ENCODE measurements at places on chromosomes 16 and 17. TPM values are rescaled to one million over a fixed set of nuclear protein-coding genes. Genes with fewer than 3 reads are reported as not detected.

DNA sequence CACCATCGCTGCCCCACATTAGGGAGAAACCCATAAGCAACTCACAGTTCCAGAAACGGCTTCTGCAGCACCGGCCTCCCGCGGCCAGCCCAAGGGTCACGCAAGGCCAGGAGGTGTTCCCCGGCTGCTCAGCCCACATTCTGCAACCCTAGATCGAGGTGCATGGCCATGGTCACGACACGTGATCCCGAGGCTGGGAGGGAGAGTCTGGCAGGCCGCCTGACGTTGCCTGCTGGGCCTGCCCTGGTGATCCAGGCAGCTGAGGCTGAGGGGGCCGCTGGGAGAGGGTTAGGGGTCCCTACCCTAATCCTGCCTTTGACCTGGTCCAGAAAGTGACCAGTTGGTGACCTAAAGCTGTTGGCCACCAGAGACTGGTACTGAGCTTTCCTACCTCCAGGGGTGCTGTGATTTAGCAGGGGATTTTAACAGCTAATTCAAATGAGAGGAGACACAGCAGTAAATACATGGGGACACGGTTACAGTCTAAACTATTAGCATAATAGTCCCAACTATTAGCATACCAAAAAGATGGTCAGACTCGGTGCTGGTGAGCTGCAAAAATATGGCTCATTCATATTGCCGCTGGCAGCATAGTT, 97.4 kb upstream of the CIBAR2 start:
- DNase-seq, result no peak

The ACSM2B gene
- not detected for total RNA-seq

- DNase-seq, result no peak
Observed at GRCh38 chr16:25052530-25052929, 37.4 kb upstream of the ARHGAP17 start.

DNA sequence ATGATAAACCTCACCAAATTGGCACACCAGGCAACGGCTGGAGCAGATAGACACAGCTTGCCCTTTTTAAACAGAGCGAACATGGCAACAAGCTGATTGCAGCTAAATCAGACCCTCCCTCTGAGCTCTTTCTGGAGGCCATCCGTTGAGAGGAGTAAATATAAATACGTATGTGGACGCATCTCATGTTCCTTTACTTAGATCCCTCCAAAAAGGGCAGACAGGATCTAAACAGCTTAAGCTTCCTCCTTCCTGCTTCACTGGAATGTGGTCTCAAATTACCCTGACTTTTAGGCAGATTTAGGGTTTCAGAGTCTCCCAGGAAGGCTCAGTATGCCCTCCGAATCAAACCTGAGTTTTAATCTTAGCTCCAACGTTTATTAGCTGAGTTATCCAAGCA, 204.7 kb upstream of the GOT2 start:
- no peak for DNase-seq

DNA sequence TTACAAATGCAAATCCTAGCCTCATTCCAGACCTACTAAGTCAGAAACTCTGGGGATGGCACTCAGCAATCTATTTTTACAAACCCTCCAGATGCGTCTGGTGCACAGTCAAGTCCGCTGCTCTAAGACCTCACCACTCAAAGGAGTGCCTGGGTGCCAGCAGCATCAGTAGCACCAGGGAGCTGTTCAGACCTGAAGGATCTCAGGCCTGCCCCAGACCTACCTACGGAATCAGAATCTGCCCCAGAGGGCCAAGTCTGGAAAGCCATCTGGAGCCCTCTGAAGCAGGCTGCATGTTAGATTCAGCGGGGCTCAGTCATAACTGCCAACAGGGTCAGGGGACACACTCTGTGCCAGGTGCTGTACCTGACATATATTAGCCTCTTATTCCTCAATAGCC, 17.6 kb downstream of the MEOX1 start:
- DNase-seq, result no peak

- DNase-seq, result no peak
Observed at GRCh38 chr17:74552037-74552436, 6.1 kb upstream of the CD300C start.

- DNase-seq, result no peak
Observed at GRCh38 chr17:64356304-64356686, 34.4 kb downstream of the PECAM1 start.

GRCh38 chr17:16534236-16534635, 34.8 kb downstream of the ZNF287 start:
- no peak for DNase-seq

Data from sciatic nerve (tissue), 2 donors.